ENCODE measurements at places on chromosomes 7 and 10.

DNA sequence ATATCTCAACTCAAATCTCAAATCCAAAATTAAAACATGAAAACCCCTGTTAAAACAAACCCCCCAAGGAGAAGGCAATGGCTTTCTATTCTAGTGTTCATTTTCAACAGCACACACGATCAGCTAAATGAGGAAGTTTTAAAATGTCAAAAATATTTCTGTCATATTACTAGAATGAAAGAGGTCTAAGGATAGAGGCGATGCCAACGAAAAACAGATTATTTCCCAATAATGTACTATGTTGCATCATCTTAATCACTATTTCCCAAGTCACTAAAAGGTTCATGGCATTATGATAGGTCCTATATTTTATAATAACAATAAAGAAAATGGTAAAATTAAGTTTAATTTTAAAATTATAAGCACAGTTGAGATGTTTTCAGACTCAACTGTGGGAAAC is 10.1 kb downstream of the CNOT4 start:
- no peak for DNase-seq

- DNase-seq, result no peak
Observed at GRCh38 chr7:158534598-158534997, 53.0 kb downstream of the PTPRN2 start.

DNA sequence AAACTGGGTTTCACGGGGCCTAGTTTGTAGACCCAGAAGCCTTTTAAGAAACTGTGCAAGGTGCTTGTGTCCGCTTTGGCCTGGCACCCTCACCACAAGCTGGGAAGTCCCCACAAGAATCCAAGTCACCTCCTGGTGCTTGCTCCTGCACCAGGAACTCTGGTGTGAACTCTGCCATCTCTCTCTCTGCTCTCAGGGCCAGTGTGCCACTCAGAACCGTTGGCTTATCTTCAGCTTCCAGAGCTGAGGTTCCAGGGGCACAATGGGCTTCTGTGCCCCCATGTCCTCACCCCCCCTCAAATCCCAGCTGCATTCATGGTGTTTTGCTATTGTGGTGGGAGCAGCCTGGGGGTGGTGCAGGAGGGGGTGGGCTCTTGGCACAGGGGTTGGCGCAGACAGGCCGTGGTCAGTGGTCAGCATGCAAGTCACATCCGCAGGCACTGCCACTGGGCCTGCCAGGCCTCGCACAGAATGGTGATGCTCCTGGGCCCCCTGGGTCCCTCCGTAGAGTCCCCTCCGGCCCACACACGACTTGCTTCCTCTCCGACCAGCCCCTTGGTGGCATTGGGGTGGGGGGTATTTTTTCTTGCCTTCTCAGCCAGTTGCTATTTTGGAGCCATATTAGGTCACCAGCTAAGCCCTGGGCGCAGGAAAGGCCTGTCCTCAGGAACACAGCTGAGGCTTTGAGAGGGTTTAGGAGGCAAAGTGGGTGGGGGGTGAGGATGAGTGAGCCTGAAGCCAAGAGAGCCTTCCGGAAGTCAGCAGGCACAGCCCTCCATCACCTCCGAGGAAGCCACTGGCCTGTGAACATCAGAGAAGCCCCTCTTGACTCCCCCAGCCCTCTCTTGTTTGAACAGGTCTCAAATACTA is 3.0 kb downstream of the ZCCHC24 start:
- DNase-seq, result no peak

DNA sequence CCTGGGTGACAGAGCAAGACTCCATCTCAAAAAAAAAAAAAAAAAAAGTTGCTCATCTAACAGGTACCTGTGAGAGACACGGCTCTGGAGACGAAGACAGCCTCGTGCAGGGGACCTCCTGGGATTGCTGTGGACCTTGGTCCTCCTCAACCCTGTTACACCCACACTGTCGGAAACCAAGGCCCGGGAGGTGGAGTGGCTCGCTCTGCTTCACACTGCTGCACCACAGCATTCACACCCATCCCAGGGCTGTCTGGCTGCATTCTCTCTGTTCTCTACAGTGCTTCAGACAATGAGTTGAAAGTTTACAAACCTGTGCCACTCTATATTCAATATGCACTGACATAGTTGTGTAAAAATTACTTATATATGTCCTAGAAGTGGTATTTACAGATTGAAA is 101.0 kb upstream of the TNS3 start:
- no peak for DNase-seq

DNA sequence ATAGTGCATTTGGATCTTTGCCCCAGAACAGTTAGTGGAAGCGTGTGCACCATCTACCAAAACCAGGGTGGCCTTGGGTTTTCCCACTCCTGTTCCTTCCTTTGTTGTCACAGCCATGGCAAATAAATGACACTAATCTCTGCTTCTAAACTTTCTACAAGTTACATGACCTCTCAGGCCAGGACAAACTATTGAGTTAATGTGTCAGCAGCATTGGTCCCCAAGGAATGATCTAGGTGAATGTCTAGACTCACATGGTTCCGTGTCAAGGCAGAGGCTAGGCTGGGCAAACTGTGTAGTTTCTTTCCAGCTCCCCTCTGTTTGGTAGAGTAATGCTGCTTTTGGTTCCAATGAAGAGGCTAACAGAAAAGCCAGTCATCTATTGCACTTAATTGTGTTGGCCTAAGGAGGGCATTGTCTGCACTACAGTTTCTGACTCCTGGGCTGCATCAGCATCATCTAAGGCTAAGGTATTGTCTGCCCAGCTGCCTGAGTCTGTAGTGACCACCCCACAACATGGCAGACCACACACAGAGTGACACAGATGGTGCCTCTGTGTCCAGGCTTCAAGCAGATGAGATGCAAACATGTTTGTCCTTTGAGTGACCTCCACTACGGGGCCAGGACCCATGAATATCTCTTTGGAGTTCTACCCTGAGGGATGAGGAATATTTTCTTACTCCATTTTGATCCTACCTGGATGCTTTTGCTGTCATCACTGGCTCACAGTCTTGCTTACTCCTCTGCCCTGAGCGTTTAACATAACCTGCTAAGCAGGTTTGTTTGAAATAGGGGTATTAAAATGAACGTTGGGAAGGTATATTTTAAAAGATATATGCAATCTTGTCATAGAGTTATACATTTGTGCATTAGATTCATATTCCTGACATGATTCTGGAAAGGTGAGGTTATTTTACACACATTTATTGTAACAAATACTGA is 1.7 kb downstream of the CYP3A4 start:
- no peak for DNase-seq

GRCh38 chr7:157389951-157390730 is 53.3 kb downstream of the DNAJB6 start:
- no peak for DNase-seq

Measured in activated naive CD4-positive, alpha-beta T cell treated with anti-CD3 and anti-CD28 coated beads, Interleukin-2, amount 50 U/mL, for 72 hours (primary cell).